H54 (cell line): ENCODE measurements at places on chromosomes 16 and 17.

DNA sequence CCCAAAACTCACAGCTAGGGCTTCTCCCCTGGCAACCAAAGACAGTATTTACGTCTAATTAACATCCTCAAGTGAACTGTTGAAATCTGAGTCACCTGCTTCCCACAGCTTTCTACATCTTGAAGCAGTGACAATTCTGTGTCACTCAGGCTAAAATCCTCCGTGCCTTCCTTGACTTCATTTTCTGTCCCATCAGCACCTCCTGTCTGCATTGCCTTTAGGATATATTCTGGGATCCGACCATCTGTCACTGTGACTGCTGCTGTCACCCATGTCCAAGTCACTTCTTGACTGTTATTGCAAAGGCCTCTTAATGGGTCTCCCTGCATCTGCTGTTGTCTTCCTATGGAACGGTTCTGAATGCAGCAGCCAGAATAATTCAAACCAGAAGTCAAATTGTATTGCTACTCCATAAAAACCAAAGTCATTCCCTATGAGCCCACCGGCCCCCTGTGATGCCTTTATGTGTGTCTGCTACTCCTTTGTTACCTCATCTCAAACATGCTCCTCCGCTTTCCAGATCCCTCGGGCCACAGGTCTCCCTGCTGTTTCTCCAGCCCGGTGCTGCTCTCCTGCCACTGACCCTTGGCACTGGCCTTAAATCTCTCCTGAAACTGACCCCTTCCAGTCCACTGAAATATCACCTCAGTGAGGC, 56.9 kb downstream of the WWP2 start:
- DNase-seq = no peak

DNA sequence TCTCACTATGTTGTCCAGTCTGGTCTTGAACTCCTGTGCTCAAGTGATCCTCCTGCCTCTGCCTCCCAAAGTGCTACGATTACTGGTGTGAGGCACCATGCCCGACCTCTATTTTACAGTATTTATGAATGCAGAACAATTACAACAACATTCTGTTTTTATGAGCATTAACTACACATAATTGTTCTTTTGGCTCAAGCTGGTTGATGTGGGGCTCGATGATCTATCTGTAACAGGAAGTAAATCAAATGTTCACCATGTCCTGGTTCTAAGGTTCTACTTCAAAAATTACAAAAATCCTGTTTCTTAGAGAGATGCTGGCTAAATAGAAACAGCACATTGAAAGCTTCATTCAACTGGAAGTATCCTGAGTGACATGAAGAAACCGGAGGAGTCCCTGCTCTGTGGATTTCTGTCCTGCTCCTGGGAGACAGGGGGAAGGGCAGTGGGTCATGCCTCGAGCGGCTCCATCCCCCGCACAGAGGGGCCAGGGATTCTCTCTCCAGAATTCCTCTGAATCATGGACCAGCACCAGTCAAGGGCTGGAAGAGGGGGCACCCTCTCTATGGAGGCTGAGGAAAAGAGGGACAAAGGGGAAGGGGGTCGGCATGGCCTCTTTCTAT, 31.5 kb downstream of the FA2H start:
- DNase-seq = no peak

GRCh38 chr17:2194889-2195335, 108.7 kb downstream of the SMG6 start:
- DNase-seq = no peak

DNA sequence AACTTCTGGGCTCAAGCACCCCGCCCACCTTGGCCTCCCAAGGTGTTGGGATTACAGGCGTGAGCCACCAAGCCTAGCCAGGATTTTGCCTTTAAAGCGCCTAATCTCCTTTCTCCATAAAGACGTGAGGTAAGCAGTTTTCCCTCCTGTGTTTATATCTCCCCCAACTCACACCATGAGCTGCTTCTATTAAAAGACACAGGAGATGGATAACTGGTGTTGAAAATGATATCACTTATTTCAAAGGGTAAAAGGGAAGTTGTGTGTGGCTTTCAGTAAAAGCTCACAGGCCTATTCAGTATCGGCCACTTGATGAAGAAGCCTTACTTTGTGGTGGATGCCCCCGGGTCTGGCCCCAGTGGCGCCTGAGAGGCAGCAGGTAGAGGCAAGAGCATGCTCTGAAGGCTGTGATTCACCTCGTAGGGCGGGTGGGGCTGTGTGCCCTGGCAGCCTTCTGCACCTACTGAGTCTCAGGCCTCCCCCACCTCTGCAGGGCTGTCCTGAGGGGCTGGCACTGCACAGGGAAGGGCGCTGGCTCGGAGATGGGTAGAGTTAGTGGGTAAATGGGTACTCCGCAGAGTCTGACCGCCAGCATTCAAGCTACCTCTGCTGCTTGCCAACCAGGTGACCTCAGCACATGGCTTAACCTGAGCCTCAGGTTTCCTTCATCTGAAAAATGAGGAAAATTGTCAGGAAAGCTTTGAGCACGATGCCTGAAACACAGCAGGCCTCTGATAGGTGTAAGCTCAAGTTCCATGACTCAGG, 146.8 kb downstream of the CLEC16A start:
- no peak for DNase-seq

GRCh38 chr17:2749784-2750181, 331 bp upstream of the CCDC92B start:
- peak; percentile 95 for DNase-seq

DNA sequence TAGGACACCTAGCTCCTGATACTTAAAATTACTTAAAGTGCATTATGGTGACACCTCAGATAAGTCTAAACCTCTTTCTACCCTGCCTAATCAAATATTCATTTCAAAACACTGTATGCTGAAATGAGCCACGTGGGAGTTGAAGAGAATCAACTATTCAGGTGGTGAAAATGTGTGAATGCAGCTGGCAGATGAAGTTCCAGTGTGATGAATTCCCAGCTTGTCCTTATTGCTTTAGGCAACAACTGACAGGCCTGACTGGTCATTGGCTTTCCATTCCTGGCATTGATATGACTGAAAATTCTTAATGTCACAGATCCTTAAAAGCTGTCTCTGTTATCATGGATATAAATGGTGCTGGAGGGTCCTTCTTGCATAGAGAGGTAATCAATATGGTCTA, 301.9 kb upstream of the TBX2 start:
- no peak for DNase-seq

- DNase-seq = no peak
Measured at GRCh38 chr17:30296499-30297080, 4.8 kb upstream of the BLMH start.

DNA sequence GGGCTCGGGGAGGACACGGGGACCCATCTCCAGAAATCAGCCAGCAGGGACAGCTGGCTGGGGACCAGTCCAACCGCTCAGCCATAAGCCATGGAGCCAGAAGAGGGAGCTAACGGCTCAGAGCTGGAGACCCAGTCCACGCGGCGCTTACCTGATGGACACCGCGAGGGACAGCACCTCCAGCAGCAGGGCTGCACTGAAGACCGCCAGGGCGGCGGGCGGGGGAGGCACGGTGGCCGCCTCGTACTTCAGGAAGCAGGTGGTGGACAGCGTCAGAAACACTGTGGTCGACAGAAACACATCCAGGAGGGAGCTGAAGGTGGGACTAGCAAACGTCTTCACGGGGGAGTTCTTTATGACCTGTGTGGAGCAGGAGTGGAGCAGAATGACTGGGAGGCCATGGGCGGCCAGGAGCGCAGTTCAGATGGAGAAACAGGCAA, 102.6 kb upstream of the CREBBP start:
- DNase-seq = peak; percentile 38

DNA sequence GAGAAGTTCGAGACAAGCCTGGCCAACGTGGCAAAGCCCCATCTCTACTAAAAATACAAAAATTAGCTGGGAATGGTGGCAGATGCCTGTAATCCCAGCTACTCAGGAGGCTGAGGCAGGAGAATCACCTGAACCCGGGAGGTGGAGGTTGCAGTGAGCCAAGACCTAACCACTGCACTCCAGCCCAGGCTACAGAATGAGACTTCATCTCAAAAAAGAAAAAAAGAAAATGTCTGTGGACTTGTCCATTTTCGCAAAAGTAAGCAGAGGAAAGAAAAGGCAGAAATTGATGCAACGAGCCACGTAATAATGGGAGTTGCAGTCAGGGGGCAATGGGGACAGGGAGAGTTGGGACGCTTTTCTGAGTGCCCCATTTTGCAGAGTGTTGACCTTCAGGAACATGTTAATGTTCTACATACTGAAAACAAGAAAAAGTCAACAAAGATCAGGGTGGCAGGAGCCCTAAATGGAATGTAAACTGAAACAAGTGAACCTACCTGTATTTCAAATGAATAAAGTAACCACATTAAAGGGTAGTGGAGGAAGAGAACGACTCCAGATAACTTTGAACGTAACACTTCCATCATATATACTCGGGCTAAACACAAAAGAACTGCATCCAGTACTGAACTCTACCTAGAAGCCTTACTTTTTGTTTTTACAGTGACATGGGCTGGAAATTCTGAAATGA, 76.4 kb downstream of the CNGB1 start:
- no peak for DNase-seq

- DNase-seq = no peak
Measured at GRCh38 chr16:67198238-67198734, 645 bp upstream of the ELMO3 start.

GRCh38 chr17:31586946-31587345, 195.5 kb downstream of the RAB11FIP4 start:
- no peak for DNase-seq
